ENCODE measurements at places on chromosomes 7 and 10.

DNA sequence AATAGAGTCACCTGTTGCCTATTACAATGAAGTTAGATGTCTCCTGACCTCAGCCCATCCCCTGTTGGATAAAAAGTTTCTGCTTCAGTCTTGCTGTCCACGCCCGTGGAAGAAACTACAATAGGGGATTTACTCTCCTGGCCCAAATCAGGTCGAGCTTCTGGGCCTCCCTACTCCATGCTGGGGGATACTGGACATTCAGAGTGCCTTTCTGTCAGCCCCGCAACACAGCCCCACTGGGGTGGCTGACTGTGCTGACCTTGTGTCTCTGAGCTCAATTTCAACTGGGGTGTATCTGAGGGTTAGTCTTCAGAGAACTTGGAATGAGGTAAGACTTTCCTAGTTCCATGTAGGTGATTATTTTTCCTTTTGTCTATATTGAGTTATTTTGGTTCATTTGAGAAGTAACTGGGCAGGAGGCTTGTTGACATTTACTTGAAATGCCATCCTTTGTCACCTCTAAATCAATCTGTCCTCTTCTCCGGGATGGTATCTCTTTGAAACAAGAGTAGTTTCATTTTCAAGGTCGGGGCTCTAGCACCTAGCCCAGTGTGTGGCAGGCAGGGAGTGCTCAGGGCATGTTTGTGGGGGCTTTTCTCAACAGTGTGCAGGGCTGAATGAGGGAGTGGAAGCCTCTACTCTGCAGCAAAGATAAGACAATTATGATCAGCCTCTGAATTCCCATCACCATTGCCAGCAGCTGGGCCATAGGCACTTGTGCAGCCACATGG, 17.7 kb upstream of the CXCL12 start:
- DNase-seq, result no peak

- no peak for DNase-seq
Observed at GRCh38 chr10:121165276-121165675, 314.1 kb downstream of the WDR11 start.

GRCh38 chr10:26738301-26738911, 40.9 kb downstream of the PDSS1 start:
- no peak for DNase-seq

DNA sequence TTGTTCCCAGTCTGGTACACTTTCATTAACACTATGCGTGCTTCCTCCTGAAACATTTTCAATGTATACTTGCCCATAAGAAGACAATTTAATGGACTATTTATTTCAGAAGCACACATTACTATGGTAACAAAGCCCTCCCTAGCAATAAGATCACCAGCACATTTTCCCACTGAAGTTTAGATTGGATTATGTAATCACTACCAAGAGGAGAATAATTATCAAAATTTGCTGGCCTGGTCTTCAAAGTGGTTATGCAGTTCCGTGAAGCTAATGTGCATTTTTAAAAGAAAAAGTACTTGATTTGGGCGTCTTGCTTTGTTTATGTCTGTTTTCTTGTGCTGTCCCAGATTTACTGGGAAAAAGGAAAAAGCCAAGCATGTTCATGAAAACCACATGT, 61.9 kb downstream of the AP3M1 start:
- DNase-seq, result no peak

GRCh38 chr10:116190883-116191282, 82.1 kb downstream of the GFRA1 start:
- DNase-seq, result no peak

GRCh38 chr10:61795147-61795546, 106.4 kb upstream of the ARID5B start:
- no peak for DNase-seq

DNA sequence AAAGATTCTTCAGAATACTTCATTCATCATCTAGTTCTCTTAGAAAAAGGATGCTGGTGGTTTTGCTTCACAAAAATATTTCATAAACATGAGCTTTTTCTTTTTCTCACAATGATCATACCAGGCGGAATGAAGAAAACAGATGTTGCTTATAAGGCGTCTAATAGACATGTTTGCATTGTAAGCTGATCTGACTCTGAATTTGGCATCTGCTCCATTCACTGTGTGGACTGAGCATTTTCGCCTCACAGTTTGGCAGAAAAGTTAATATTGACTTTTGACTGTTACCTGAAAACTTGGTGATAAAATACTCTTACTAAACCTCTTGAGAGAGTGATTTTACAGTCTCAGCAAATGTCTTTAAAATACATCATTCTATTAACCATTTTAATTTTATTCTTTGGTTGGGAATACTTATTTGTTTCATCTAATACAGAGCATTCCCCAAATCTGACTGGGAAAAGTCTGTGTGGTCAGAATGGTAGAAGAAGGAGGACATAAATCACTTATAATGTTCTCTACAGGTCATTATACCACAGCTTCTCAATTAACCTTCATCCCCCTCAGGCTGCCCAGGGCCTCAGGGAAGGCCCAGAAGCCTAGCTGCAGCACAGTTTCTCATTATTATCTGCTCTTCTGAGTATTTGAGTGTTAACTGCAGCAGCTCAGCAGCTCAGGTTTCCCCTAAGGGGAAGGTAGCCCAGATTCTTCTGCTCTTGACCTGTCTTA, 121.6 kb upstream of the KAT6B start:
- no peak for DNase-seq

DNA sequence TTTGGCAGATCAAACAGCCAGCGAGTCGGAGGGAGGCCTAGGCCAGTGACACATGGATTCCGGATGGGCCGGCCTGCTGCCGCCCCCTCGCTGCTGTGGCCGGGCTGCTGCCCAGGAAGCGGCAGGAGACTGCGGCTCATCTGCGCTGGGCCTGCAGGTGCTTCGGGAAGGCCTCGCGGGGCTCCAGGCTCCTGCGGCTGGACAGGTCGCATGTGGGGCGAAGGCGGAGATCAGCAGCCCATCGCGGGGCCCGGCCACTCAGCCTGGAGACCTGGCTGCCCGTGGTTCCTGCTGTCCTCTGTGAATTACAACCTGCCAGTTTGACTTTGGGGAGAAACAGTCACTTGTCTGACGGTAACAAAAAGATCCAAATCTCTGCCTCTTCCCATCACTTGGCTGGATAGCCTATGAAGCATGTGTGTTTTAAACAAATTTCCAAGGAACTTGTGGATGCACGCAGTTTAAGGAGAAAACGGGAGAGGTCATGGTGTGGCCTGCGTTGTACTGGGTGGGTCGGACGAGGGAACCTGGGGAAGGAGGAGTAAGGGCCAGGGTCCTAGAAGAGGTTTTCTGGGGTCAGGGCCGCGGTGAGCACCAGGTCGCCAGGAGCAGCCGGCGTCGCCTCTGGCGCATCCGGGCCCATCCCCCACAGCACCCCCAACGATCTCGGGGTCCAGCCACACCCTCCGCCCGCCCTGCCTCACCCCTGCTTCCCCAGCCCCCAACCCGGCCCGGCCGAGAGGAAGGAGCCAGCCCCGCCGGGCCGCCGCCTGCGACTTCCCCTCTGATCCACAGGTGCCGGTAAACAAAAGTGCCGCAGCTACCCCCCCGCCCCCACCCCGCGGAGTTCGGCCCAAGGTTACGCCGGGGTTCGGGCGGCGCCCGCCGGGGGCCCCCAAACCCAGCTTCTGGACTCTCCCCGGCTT, 1.6 kb downstream of the SPOCK2 start:
- DNase-seq, result peak; percentile 51

GRCh38 chr10:124588736-124589490, 127.3 kb downstream of the LHPP start:
- DNase-seq, result no peak

- DNase-seq, result no peak
Observed at GRCh38 chr10:108957681-108958080, 965.6 kb downstream of the XPNPEP1 start.

DNA sequence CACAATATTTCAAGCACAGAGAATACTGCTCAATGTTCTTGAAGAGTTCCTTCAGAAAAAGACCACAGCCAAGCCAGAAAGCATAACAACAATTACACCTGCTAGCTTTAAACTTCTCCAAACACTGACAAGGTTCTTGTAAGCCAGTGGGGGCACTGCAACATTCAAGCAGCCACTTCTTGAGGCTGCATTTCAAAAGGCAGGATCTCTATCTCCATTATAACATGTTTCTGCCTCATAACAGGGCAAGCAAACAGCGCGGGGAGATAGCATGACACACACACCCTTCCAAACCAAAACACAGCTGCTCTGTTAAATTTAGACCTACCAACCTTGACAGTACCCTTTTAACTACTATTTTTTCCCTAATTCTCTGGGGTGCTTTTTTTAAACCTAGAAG, 30.8 kb downstream of the CHCHD3 start:
- no peak for DNase-seq

GRCh38 chr7:907158-907980, 31.0 kb downstream of the GET4 start:
- no peak for DNase-seq

GRCh38 chr7:54857294-54857693, 98.3 kb upstream of the SEC61G start:
- DNase-seq, result no peak

DNA sequence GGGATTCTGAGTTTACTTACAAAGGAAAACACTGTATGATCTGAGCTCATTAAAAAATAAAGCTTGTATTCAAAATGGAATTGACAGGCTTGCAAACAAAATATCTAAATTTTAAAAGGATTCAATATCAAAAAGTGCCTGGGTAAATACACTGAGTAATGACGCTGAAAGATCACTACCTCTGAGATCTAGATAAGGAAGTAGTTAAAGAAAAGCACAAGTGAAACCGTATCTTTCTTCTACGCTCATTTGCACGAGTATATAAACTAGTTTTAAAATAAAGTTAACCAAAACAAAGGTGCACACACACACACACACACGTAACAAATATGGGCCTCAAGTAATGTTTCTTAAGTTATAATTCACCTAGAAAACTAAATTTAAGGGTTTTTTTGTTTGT, 93.4 kb downstream of the SNX13 start:
- no peak for DNase-seq

- DNase-seq, result no peak
Observed at GRCh38 chr7:67758551-67758950, 761.9 kb downstream of the TYW1 start.

Data from activated T-helper 2 cell treated with anti-CD3 and anti-CD28 coated beads, Interferon-gamma antibody, Interleukin-2, Interleukin-4, amounts not matched to agents 10 μg/mL and 5 μg/mL and 100 μg/mL, durations not matched to agents 14 hours and 24 hours and 36 hours (primary cell).